NCI-H446 (cell line): ENCODE measurements at places on chromosomes 5 and 9.

- DNase-seq: no peak
These were observed 80.4 kb downstream of the LHFPL2 start for GRCh38 chr5:78568212-78568611.

DNA sequence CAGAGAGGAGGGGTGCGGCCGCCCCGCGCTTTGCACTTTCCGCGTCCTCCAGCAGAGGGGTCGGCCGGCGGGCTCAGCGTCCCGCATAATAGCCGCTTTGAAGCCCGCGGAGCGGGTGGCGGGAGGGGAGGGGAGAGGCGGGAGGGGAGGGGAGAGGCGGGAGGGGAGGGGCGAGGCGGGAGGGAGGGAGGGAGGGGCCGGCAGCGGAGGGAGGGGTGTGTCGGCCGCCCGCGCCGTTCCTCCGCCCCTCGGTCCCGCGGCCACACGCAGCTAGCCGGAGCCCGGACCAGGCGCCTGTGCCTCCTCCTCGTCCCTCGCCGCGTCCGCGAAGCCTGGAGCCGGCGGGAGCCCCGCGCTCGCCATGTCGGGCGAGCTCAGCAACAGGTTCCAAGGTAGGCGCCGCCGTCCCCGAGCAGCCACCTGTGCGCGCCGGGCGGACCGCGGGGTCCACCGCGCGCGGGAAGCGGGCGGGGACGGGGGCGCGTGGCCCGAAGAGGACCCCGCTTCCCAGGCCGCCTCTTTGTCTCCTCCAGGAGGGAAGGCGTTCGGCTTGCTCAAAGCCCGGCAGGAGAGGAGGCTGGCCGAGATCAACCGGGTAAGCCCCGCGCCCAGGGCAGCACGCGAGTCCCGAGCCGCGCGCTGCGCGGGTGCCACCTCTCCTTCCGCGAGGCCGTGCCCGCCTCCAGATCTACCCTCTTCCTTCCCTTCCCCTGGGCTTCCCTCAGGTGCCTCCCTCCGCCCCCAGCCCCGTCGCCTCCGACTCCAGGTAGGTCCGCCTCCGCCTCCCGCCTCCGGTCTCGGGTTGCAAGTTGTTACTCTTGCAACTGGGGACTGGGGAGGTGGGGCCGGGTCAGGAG is at the start of gene AIF1L:
AIF1L (plus strand) TSS at position 263 of the 857 bp plus-strand sequence; CDS start at position 362, 99 bp downstream.
- DNase-seq: no peak

DNA sequence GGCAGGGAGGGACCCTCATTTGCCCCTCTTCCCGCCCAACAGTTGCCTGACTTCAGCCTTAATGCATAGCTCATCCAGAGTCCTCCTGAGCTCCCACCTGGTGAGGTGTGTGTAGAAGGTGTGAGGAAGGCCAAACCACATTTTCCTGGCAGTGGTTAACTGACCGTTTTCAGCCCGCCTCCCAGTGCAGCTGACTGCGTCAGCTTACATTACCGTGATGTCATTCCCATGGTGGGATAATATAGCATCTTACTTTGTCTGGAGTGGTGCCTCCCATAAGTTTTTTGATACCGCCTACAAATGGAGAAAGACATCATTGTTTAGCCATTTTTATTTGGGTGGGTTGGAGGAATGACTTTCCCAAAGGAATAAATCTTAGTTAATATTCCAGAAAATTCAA is 151.9 kb downstream of the C9orf152 start:
- DNase-seq: no peak

DNA sequence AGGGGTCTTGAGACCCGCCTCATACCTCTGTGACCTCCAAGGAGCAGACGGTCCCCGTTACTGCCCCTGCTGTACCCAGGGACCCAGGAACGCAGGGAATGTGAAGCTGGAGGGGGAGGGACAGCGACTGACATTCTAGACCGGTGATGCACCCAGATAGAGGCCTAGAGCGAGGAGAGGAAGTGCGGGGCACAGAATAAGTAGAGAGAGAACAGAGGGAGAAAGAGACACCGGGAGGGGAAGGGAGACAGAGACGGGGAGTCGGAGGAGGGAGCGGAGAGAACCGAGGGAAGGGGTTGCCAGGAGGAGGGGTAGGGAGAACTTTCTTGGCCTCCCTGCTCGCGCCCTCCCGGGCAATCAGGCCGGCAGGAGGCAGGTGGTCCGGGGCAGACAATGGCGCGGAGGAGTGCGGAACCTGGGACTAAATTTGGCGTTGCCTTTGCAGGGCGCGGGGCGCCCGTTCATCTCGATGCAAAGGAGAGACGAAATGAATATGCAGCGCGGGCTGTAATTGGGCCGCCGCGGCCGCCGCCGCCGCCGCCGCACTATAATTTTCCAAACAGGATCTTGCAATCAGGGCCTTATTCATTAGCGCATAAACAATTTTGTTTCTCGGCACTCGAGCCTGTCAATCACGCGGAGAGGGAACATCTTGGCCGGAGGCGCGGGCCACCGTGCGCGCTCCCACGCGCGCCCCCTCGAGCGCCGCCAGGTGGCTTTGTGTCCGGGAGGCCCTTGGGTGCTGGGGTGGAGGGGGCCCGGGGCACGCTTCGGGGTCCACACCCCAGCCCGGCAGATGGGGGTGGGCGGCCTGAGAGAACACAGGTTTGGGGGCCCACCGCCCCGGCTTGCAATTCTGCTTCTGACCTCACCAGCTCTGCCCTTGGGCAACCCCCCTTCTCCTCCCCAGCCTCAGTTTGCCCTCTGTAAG is 33.0 kb downstream of the NDUFA8 start:
- DNase-seq: no peak

DNA sequence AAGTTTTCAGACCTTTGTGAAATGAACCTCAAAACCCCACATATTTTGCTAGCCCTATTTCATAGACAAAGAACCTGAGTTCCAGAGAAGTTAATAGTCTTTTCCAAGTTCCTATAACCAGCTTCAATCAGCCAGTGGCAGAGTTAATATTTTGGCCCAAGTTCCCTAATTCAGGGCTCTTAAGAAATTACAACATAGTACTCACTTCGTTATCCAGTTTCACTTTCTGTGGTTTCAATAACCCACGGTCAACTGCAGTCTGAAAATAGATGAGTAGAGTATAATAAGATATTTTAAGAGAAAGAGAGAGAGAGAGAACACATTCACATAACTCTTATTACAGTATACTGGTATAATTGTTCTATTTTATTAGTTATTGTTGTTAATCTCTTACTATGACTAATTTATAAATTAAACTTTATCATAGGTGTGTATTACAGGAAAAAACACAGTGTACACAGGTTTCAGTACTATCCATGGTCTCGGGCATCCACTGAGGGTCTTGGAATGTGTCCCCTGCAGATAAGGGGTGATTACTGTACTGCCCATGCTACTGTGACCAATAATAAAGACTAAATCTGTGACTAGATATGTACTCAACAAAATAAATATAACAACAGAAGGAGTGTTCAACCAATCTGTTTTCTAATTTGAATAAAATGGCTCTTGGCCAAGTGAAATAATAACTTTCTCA is 9.3 kb upstream of the MYOT start:
- no peak for DNase-seq

DNA sequence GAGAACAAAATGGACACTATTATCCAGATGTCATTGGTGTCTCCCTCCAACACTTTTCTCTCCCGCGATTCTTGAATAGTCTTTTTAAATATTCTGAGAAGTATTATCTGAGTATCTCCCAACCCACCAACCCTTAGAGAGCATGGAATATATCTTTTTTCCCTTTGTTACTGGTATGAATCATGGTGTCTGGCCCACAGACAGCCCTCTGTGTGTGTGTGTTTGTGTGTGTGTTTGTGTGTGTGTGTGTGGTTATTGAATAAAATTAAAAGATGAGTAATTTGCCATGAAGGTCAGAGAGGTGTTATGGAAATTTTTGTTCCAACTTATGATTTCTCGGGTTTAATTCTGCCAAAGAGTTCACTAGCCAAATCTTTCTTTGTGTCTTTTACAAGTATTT is 47.7 kb downstream of the CAMK4 start:
- no peak for DNase-seq

GRCh38 chr5:32836176-32836575 is 125.1 kb downstream of the NPR3 start:
- DNase-seq: no peak

GRCh38 chr5:75148051-75148450 is 88.6 kb downstream of the ANKRD31 start:
- DNase-seq: no peak

DNA sequence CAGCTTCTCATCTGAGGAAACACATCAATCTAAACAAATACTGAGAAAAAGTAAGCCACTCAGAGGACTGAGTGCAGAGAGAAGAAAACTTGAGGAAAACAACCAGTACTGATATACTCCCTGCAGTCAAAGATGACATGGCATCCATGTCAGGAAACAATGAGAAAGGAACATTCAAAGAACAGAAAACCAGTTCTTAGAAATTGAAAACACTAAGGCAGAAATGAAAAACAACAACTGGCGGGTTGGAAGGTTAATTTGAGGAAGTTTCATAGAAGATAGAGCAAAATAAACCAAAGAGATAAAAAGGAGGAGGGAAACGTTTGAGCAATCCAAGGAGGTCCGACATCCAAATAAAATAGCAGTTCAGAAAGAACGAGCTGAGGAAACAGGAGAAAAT is 475.2 kb downstream of the HINT1 start:
- no peak for DNase-seq

DNA sequence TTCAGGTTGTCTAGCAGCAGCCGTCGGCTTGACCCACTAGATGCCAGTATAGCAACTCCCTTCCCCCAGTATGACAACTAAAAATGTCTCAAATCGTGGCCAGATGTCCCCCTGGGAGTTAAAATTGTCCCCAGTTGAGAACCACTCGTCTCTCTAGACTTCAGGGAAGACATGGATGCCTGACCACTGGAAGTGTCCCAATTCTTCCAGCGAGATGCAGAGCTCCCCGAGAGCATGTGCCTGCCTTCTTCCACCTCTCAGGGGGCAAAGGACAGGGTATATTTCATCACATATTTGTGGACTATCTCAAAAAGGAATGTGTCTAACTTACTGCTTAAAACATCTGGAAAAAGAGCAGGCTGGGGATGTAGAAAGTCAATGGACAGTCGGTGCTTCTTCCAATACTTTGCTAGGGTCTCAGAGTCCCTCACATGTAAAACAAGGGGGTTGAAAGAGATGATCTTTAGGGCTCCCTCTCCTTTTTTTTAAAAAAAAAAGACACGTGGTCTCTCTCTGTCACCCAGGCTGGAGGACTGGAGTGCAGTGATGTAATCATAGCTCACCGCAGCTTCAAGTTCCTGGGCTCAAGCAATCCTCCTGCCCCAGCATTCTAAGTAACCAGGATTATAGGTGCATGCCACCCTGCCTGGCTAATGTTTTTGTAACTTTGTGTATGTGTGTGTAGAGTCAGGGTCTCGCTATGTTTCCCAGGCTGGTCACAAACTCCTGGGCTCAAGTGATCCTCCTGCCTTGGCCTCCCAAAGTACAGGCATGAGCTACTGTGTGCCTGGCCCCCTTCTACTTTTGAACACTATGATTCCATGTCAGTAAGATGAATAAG is 190.6 kb downstream of the DAB2IP start:
- no peak for DNase-seq

DNA sequence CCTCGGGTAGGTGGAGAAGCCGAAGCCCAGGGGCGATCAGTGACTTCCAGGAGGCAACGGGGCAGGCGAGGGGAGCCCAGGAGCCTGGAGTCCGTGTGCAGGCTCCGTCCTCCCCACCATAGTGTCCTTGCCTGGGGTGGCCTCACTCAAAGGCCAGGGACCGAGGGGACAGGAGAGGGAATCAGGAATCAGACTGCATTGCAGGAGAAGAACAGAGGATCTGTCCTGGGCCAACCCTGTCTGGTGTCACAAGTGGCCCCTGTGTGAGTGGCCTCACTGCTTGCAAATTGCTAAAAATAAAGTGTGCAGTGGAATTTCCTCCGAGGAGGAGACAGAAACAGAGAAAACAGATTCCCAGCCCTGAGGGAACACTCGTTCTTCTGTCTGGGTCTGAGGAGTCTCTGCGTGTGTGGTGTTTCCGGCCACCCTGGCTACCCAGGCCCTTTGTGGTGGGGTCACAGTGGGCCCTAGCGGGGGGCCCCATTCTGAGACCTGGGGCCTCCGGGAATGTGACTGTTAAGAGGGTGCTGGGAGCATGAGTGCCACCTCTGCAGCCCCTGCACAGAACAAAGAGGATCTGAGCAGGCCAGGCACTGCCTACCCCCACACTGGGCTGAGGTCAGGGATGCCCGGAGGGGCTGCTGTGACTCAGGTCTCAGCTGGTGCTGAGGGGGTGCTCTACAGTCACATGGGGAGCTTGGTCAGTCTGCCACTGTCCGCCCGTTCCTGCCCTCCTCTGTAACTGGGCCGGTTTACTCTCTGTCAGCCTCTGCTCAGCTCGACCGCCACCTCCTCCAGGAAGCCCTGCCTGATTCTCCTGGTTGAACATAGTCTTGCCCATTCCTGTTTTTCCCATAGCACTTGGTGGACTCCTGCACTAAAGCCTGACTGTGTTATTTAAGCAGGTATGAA is 7.4 kb downstream of the TRAF1 start:
- no peak for DNase-seq

DNA sequence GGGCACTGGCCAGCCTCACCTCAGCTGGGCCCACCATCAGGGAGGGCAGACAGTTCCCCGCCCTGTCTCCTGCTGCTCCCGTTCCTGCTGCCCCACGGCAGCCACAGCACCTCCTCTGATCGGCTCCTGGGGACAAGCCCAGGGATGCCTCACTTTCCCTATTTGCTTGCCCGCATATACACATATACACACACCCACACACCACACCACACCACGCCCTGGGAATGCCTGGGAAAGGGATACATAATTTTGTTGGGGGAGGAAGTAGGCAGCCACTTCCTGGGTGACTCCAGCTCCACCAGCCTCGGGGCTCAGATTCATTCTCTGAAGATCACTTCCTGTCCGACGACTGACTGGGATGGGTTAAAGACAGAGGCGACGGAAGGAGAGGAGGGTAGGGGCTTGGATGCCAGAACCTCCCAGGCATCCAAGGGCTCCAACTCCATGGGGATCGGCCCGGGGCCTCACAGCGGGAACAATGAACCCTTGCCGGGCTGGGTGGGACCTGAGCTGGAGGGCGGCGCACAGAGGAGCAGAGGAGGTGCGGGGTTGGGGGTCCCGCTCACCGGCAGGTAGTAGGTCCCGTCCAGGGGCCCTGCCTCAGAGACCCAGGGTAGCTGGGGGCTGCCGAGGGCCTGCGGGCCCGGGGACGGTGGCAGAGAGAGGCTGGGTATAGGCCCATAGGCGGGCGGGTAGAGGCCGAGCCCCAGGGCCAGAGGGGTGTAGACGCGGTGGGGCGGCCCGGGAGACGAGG is 2.0 kb upstream of the MZB1 start:
- no peak for DNase-seq

DNA sequence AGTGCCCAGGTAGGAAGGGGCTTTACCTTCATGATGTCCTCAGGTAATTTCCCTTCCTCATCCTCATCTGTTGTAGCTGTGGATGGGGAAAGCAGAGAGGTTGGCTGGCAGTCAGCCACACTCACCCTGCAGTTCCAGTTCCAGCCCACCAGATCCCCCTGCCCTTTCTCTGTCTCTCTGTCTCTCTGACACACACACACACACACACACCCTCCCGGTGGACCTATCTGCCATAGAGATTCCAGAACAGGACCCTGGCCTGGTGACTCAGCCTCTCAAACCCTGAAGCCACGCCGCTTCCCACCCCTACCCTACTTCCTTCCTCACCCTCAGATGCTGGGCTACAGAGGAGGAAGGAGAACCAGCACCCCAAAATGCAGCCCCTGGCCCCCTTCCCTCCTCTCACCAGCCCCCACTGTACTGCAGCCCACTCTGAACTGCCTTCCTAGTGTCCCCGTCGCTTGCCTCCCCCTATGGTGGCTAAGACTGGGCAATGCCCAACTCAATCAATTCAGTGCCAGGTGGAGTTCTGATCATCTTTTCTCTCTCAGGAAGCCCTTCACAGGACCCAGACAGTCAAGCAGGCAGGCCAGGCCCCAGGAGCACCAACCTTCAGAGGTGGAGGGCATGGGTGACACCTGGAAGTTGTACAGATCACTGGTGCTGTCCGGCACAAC is 4.8 kb downstream of the IRF1 start:
- DNase-seq: no peak
